ENCODE measurements at places on chromosomes 4 and X.
A peak's percentile ranks its signal among the peaks of the same experiment; 100 is the strongest.

- no peak for DNase-seq
These were observed 152.9 kb downstream of the PTTG2 start for GRCh38 chr4:38113132-38113531.

DNA sequence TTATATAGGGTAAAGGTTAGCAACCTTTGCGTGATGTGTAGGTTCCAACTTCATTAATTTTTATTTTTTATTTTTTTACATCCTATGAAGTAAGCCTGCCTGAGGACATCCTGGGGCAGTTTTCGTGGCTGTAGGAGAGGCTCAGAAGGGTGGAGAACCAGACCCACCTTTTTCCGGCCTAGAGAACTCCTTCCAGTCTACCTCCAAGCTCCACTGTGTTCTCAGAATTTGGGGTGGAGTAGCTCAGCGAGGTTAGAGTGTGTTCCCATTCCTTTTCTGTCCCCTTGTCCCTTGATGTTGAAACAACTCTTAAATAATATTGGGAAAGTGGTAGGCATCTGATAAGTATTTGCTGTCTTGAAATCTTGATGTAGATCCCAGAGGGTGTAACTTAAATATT is 32.4 kb downstream of the MTHFD2L start:
- DNase-seq = no peak

GRCh38 chrX:143642426-143642825 is 6.5 kb upstream of the SLITRK4 start:
- DNase-seq = no peak

GRCh38 chr4:167419468-167420140 is 185.3 kb upstream of the SPOCK3 start:
- DNase-seq = no peak

DNA sequence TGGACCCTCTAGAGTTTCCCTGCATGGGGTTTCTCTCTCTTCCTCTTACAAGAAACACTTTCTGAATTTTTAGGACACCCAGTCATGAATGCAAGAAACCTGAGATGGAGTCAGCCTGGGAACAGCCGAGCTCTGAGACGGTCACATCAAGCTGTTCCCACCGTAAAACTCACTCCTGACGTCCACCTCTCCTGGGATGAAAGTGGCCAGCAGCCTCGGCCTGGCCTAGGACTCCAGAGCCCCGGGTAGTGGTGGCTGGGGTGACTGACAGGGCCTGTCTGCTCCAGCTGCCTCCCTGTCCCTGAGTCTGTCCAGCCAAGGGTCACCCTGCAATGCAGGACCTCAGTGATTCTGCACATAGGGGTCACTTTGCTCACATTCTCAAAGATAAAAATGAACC is 217.8 kb downstream of the SHOX start:
- DNase-seq = no peak

DNA sequence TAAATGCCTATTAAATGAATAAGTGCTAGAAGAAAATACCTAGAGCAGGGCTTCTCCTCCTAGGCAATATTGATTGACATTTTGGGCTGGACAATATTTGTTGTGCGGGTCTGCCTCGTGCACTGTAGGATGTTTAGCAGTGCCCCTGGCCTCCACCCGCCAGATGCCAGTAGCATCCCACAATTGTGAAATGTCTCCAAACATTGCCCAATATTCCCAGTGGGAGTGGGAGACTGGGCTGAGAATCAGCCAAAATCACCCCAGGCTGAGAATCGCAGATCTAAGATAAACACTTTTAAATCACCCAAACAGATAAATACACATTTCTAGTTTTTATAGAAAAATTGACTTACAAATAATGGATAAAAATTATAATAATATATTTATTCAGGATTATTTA is 916.2 kb upstream of the LCORL start:
- no peak for DNase-seq

DNA sequence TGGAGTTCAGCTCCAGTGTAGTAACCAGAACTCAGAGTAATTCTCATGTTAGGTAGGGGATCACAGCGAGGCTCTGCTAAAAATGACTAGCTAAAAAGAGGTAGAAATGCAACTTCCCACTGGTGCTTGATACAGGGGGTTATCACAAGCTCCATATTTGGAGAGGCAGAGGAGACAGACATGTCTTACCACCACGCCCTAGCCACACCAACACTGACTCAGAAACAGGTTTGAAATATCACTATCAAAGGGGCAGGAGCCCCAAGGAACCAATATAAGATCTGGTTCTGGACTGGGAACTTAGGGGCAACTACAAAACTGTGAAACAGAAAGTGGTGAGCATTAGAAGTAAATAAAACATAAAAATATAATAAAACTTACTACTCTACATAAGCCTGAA is 62.9 kb downstream of the IQCM start:
- no peak for DNase-seq

GRCh38 chr4:17142232-17142711 is 243.8 kb upstream of the LDB2 start:
- peak; percentile 94 for DNase-seq

- no peak for DNase-seq
These were observed 371.2 kb downstream of the SPRY1 start for GRCh38 chr4:123767806-123768205.

DNA sequence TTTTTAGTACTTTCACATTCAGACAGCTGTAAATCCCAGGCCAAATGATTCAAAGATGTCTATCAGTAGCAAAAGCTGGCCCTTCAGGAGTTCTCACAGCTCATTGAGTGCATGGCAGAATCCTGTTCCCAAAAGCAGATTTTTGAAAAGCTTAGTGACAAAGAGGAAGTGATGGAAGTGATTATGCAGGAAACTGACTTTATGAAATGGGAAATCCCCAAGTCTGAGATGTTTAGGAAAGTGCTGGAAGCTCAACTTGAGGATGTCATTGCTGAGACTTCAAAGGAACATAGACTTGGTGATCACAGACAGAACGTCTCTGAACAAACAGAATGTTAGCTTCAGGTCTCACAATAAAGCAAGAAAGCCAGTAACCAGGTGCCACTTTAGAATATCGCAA is 51.0 kb upstream of the CFAP47 start:
- DNase-seq = no peak

DNA sequence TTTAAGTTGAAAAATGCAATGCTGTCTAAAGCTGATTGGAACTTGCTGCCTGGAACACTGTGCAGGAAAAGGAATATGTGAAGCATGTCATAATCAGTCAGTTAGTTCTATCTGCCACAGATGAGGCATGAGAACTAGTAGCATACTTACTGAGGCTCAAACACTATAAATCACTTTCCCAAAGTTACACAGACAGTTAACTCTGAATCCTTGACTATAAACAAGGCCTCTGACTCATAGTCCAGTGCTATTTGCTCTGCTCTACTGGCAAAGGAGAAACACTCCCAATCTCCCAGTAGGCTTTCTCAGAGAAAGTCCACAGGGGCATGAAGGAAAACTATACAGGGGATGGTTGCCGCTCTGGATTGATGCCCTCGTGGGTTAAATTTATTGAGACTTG is 2078.4 kb upstream of the TENM3 start:
- no peak for DNase-seq

DNA sequence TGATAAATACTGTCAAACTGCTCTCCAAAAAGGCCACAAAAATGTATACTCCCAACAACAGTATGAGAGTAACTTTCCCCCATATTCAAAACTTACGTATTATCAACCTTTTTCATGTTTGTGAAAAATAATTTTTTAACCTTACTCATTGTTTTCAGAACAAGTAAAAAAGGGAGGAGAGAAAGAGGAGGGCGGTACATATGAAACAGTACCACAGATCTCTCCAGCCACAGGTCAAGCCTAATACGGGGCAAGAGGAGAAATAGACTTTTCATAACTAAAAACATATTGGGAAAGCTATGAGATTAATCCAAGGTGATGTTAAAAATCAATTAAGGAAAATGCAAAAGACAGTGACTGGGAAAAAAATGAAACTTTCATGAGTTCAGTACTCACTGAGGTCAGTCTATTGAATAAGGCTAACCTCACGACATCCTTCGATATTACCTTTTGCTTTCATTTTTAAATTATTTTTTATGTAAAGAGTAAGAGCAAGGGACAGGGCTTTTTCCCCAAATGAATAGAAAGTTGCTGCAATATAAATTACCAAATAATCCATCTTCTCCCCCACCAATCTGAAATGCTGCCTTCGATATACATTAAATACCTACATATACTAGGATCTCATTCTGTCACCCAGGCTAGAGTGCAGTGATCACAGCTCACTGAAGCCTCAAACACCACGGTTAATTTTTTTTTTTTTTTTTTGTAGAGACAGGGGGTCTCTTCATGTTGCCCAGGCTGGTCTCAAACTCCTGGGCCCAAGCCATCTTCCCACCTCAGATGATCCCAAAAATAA is 25.3 kb downstream of the FBXW7 start:
- DNase-seq = no peak

GRCh38 chr4:102579794-102580462 is 78.8 kb downstream of the NFKB1 start:
- DNase-seq = no peak

- DNase-seq = no peak
These were observed 4.6 kb downstream of the PALLD start for GRCh38 chr4:168501407-168501806.

GRCh38 chrX:20205927-20206708 is 60.6 kb downstream of the RPS6KA3 start:
- no peak for DNase-seq

DNA sequence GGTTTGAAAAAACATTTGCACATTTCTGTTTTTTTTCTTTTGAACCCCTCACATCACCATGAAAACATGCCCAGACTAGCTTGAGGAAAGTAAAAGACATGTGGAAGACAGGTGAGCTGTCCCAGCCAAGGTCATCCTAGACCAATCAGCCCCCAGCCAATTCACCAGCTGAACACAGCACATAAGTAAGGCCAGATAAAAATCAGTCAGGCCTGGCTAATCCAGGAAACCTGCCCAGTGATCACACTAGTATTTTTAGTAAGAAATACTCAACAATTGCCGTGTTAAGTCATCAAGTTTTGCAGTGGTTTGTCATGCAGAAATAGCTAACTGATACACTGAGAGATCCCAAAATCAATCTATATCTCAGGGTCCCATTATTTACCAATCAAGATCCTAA is 4.4 kb upstream of the SMR3A start:
- DNase-seq = no peak

DNA sequence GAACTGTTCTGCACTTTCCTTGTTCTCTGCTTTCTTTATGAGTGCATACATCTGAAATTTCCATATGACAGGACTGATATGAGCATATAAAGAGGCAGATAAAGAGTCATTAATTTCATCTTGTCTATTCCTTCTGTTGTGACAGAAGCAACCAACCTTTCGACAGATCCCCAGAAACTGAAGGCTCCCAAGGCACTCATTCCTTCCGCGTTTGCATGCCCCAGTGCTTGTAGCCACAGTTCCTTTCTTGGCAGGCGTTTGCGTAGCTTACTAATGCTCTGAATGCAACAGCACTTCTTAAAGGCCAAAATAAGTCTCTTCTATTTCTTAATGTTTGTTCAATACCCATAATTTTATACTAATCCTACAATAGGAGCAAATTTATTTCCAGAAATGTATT is 94.0 kb upstream of the TBL1X start:
- DNase-seq = no peak

GRCh38 chrX:316351-317325 is 2.0 kb downstream of the GTPBP6 start:
- DNase-seq = no peak

- DNase-seq = no peak
These were observed 24.0 kb downstream of the PPEF2 start for GRCh38 chr4:75878246-75878756.

GRCh38 chrX:52082578-52082977 is 13.6 kb upstream of the MAGED4B start:
- DNase-seq = peak; percentile 23

GRCh38 chrX:22666441-22666840 is 333.3 kb upstream of the DDX53 start:
- DNase-seq = no peak

- DNase-seq = no peak
These were observed 116.1 kb downstream of the MAPK10 start for GRCh38 chr4:86243750-86244149.

DNA sequence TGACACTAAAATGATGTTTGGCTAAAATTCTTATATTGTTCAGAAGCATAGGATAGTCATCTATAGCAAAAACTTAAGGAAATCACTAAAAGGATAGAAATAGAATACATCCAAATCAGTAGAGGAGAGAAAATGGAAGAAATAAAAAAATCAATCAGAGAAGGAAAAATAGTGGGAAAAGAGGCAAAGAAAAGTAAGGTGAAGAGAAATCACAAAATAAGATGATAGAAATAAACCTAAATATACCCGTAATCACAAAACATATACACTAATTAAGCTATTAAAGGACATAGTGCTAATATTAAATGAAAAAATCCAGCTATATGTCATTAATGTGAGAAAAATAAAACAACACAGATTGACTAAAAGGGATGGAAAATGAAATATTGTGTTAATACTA is 6.3 kb downstream of the PGRMC2 start:
- no peak for DNase-seq

DNA sequence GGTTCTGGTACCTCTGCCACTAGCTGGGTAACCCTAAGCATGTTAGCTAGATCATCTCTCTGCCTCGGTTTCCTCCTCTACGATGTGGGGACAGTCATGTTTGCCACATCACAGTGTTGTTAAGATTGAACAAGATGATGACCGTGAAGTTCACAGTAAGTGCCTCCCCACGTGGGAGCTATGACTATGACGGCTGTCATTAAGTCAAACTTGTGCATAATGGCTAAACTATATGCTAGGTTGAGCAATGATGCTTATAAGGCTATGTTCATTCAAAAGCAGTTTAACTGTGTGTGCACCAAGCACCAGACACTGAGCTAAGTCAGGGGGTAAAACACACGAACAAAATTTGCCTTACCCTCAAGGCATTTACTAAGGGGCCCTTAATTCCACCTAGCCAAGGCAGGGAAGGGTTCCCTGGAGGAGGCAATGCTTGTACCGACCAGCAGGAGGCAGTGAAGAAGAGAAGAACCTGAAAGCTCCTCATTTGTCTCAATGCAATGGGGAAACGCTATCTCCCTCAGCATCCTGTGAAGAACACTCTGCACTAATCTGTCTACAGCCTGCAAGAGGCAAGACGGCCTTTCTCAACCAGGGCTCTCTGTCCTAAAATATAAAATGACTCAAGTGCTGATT is 52.9 kb downstream of the MAP7D2 start:
- DNase-seq = no peak

DNA sequence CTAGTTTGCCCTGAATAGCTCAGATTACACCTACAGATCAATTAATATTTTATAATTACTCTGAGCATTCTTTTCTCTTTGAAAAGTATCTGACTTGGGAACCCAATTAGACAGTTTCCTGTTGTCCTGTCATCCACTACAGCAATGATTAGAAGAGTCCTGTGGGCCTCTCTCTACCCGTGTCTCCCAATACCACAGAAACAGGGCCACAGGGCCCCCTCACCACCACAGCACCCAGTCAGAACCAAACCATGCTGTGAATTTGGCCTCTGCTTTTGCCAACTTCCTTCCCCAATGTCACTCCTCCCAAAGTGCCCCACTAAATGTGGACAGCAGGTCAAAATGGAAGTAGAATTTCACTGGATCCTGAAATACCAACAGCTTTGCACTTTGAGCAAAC is 10.3 kb downstream of the USP46 start:
- no peak for DNase-seq

Measured in HS-5 (cell line).